COLO829 (cell line): ENCODE measurements at places on chromosomes 4 and X.

GRCh38 chr4:25454476-25454875 is 77.4 kb downstream of the ANAPC4 start:
- no peak for DNase-seq

- no peak for DNase-seq
Measured at GRCh38 chr4:173287486-173287885, 46.7 kb downstream of the HMGB2 start.

DNA sequence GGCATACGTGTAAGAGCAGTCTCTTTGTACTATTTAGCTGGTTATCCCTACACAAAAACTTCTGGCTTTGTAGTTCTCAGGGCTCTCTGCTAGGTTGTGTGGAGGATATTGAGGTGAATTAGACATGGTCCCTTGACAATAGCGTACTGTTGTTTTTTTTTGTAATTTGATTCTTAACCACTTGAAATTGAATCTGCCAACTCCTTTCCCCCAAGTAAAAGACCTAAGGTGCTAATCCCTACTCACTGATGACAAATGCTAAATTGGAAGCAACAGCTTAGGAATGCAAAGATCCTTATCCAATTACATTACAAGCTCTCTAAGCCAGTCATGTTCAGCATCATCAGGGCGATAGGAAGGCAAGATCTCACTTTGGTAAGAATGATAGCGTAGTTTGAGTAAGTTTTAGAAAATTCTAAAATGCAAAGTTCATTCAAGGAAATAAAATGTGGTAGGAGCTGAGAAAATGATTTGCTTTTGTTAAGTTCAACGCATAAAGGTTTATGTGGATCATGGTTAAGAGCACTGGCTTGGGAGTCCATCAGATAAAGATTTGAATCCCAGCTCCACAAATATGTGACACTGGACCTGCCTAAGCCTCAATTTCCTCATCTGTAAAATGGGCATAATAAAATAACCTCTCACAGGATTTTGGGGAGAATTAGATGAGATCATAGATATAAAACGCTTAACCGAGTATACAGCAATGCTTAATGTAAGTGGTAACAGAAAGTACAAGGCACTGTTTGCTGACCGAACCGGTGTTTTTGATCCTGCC is 39.3 kb downstream of the DOCK11 start:
- DNase-seq: no peak

- DNase-seq: peak; percentile 45
Measured at GRCh38 chrX:153635788-153636668, 11.0 kb upstream of the DUSP9 start.

DNA sequence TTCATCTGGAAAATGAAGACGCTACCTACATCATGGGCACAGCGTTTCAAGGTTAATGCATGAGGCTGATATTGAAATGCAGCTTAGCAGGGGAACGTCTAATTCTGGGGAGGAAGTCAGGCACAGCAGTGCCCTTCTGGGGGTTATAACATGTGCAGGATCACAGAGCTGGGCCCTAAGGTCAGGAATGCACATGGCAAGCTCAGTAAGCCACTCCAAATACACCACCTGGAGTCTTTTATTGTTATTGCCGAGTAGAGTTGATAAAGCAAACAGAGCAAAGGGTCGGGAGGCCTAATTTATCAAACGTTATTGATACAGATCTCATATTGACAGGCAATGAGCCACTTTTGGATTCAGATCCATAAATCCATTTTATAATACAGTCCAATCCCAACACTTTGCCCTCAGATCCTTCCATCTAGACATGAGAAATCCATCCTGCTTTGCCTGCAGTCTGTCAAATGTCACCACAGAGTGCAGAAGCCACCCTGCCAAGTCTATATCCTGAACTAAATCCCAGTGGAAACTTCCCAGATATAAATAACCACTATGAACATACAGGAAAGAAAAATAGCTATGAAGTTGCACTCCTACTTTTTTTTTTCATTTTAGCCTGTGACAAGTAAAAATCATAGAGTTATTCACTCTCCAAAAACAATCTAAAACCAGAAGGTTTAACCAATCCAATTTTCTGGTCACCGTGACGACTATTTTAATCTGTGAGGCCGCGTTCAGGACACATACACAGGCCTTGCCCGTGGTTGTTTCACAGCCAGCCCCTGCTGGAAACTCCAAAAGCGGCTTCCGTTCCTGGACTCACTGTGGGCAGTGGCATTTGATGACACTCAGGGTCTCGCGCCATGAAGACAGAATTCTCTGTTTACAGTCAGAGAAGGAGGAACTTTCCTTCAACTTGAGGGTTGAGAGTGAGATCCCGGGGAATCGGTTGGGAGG is 335.4 kb downstream of the DHX15 start:
- no peak for DNase-seq

- peak; percentile 29 for DNase-seq
Measured at GRCh38 chr4:133186210-133186609, 37.1 kb downstream of the PCDH10 start.

- DNase-seq: peak; percentile 15
Measured at GRCh38 chr4:113823291-113823659, 61.7 kb upstream of the CAMK2D start.

- no peak for DNase-seq
Measured at GRCh38 chr4:183408796-183409195, 35.6 kb upstream of the CDKN2AIP start.

GRCh38 chr4:8740666-8741395 is 130.8 kb downstream of the HMX1 start:
- DNase-seq: no peak

DNA sequence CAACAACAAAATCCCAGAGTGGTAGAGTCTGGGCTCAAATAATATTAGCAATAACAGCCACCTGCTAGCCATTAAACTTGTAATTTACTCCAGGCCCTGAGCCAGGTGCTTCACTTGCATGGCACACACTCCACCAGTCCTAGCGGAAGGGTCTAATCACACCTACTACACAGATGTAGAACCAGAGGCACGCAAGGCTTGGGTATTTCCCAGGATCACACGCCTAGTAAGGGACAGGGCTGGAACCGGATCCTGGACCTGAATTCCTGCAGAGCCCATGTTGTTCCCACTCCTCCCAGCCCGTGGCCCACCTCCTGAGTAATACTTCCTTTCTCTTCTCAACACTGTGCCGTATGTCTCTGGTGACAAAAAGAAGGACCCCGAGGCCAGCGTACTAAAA is 5.7 kb downstream of the MAGEA1 start:
- DNase-seq: no peak

- DNase-seq: no peak
Measured at GRCh38 chrX:119055687-119056086, 17.1 kb upstream of the CT47C1 start.

GRCh38 chr4:68734095-68734494 is 63.6 kb upstream of the UGT2B15 start:
- no peak for DNase-seq

DNA sequence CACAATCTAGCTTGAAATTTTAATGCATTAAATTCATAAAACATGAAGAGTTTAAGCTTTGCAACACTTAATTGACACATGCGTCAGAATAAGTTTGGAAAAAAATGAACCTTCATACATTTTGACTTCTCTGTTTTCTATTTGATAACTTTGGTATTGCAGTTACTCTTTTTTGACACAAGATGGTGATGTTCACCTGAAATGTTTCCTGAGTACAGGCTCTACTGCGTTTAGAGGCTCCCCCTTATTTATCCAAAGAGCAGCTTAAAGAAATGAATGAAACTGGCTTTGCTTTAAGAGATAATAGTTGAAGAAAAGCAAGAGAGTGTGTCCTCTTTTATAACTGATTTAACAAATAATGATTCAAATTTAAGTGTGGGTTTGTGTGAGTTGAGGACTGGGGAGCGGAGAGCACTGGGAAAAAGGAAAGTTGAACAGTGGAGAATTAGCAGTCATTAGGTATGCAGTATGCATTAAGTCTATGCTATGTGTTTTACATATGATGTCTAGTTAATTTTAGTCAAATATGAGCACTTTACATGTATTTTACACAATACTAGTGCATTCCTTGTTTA is 180.6 kb upstream of the NUDT6 start:
- DNase-seq: peak; percentile 60

GRCh38 chr4:38948551-38948950 is 80.9 kb downstream of the FAM114A1 start:
- DNase-seq: peak; percentile 1

DNA sequence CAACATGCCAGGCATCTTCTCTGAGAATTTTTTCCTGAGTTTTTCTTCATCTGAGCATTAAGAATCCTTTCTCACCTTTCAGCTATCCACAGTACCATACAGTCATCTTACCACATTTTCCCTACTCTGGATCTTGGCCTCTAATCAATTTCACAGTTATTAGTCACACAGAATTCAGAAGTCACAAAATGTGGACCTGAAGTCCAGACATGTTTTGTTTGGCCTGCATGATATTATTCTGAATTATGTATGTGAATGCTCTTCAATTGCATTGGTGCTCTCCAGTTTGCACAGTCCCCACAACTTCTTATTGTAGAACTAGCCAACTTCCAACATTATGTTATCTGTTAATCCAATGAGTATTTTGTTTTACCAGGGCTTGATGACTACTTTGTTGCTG is 102.3 kb upstream of the GRIA3 start:
- no peak for DNase-seq

DNA sequence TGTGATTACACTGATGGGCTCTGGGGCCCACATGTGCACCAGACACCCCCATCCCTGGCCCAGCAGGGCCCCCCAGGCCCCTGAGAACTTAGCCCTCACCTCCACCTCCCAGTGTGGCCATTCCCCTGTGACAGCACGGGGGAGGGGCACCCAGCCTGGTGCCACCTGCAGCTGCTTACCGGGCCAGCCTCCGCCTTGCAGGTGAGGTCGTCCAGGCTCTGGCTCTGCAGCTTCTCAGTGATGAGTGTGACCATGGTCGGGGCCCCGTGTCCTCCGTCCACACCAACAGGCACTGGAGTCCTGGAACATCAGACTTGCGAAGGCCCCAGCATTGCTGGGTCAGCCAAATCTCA is 15.6 kb downstream of the FAM53A start:
- no peak for DNase-seq
